ENCODE measurements at places on chromosomes 1 and 21.

- DNase-seq, result no peak
Measured at GRCh38 chr1:19356266-19356665, 44.1 kb downstream of the SLC66A1 start.

DNA sequence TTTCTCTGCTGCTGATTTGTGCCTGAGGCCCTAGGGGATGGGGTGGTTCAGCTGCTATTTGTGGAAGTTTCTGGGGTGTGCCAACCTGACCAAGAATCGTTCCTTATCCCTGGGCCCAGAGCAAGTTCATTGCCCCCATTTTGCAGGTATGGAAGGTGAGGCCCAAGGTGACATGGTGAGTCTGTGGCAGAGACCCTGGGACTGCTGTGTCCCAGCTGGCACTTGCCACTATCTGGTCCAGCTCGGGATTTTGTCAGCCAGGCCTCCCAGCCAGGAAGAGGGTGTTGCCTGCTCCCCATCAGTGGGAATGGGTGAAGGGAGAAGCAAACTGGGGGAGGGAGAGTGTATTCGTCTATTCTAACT is 18.9 kb upstream of the LRP8 start:
- DNase-seq, result no peak

GRCh38 chr1:18929686-18930085 is 26.8 kb downstream of the IFFO2 start:
- DNase-seq, result no peak

DNA sequence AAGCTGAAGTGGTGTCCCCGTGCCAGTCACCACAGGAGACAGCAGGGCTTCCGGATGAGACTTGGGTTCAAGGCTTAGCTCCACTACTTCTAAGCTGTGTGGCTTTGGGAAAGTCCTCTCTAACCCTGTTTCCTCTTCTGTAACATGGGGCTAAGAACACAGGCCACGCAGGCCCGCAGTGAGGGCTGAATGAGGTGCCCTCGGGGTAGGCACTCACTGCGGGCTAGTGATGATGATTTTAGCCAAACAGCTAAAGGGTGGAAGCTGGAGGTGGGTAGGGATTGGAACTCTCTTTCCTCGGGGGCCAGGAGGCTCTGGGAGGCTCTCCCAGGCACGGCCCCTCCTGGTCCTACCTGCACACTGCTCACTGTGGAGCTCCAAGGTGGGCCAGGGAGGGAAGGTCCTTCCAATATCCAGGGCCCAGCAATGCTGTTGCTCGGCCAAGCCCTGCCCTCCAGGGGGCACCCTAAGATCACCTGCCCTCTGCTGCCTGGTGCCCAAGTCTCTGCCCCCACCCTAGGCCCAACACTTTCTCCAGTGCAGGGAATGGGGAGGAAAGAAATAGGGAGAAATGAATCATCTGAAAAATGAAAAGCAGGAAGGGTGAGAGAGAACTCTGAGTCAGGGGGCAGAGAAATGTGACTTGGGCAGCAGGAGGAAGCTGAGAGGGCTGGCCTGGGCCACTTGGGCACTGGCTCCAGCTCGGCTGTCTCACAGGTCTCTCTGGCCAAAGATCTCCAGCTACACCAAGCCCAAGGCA is 19.2 kb upstream of the EVA1B start:
- DNase-seq, result peak; percentile 65

GRCh38 chr1:112247961-112248360 is 148.1 kb upstream of the CTTNBP2NL start:
- DNase-seq, result no peak

GRCh38 chr21:34887725-34888568 is 161.2 kb downstream of the RUNX1 start:
- DNase-seq, result peak; percentile 90
